ENCODE measurements at places on chromosomes 2 and 18. TPM values are rescaled to one million over a fixed set of nuclear protein-coding genes. Genes with fewer than 3 reads are reported as not detected.

Gene CD226
- total RNA-seq = 19.9 TPM

Gene NPPC
- 0.57 TPM for total RNA-seq

GRCh38 chr2:154911729-154912128, 213.2 kb downstream of the KCNJ3 start:
- no peak for DNase-seq
- H3K4me1 ChIP-seq = no peaks in the 10 kb centered on the region
- H3K36me3 ChIP-seq = no peaks in the 10 kb centered on the region
- no peak overlapping the region for H3K4me3 ChIP-seq
- no peak overlapping the region for H3K27ac ChIP-seq

Gene TUBA3E
- not detected for total RNA-seq

Gene MAB21L4
- not detected for total RNA-seq

DNA sequence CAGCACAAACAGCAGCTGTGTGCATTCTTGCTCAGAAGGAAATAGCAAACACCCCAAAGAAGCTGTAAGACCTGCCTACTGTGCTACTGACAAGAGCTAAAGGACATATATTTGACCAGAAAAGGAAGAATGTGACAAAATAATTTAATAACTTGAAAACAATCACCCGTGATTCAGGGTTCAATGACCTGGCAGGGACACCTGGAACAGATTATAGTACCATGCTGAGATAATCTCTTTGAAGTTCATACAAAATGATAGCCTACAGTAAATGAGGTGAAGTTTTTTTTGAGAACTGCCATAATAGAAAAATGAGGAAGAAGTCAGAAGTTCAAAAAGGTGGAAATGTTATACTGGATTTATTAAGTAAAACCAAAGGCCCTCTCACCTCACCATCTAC, 324.8 kb upstream of the GULP1 start:
- no peaks in the 10 kb centered on the region for H3K36me3 ChIP-seq
- no peak for DNase-seq
- H3K4me1 ChIP-seq = no peaks in the 10 kb centered on the region
- no peak overlapping the region for H3K4me3 ChIP-seq

All from activated naive CD4-positive, alpha-beta T cell treated with anti-CD3 and anti-CD28 coated beads for 36 hours (primary cell).